ENCODE measurements at places on chromosomes 16 and 17.

GRCh38 chr16:78433116-78433515, 333.7 kb downstream of the WWOX start:
- no peak for DNase-seq

DNA sequence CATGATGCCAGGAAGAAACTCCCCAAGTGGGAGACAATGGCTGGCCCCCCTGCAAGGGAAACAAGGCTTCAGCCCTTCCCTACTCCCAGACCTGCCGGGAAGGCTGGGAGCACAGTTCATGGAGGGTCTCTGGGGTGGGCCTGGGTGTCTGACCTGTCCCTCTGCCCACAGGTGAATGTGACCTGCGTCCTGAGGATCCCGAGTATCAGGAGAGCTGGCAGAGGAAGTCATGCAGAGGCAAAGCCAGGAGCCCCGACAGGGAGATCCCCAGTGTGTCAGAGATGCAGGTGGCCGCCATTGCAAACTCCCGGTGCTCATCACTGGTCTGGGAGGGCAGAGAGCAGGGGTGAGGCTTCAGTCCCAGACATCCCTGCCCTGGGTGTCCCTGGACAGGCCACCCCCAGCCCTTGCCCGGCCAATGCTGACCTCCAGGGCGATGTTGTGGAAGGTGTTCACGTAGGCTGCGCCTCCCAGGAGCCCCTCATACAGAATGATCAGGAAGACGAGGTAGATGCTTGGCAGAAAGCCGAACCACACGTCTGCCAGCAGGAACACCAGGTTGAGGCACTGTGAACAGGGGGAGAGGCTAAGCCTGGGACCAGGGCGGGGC, 5.3 kb upstream of the NPIPB7 start:
- no peak for DNase-seq

- DNase-seq, result no peak
Measured at GRCh38 chr17:34219405-34219804, 35.7 kb upstream of the CCL2 start.

- DNase-seq, result peak; percentile 50
Measured at GRCh38 chr17:31008374-31009041, 37.7 kb downstream of the RNF135 start.

DNA sequence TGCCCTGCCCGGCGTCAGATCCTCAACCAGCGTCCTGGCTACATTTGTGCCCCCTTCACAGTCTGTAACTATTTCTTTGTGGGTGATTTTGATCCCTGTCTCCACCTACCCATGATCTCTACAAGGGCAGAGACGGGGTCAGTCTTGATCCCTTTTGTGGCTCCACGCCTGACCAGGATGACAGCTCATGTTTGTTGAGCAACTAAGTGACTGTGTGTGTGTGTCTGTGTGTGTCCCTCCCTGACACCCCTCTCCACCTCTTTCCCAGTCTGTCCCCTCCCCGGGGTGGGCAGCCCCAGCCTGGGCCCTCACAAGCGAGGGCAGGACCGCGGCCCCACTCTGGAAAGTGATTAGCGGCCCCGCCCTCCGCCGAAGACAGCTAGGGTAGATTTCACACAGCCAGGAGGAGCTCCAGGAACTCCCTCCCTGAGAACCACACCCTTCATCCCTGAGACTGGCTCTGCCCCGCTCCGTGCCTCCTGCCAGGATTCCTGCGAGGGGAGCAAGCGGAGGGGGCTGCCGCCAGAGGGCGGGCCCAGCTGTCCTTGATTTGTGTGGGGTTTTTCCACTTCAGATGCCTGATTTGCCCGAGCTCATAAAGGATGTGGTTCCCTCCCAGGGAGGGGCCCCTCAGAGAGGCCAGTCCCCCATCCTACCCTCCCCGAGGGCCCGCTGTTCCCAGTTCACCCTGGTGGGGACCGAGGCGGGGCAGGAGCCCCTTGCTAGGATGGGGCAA, 5.3 kb upstream of the HS3ST6 start:
- DNase-seq, result no peak

- peak; percentile 33 for DNase-seq
Measured at GRCh38 chr17:42111871-42112551, 503 bp downstream of the DHX58 start.
